ENCODE measurements at places on chromosomes 2 and 18.
A peak's percentile ranks its signal among the peaks of the same experiment; 100 is the strongest.

DNA sequence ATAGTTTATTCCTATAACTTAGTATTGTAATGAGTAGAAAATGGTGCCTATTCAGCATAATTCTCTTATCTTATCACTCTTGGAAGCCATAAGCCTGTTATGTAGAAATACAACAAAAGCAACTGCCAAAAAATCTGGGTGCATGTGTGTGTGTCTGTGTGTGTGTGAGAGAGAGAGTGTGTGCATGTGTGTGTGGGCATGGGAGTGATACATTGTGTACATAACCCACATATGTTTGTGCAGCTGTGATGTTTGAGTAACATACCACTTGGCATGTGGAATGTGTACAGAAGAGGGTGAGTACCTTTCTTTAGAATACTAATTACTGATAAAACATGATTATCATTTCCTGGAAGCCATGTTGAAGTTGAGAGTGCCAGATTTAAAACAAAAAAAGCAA lies 642.3 kb upstream of the SYT4 start:
- DNase-seq: no peak

DNA sequence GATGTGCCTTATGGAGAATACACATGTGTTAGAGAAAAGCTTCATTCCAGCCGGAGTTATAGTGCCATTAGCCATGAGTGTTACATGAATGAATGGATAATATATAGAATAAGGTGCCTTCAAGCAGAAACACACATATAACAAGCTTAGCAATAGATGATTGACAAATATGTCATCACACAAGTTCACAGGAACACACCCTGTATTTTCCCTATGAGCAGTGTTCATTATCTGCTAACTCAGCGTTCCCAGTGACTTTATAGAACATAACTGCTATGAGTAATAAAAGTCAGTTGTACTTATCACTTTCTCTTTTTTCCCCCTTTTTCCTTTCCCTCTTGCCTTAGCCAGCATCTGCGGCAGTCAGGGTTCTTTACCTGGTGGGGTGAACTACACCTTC lies 65.1 kb downstream of the TIMM21 start:
- DNase-seq: no peak

DNA sequence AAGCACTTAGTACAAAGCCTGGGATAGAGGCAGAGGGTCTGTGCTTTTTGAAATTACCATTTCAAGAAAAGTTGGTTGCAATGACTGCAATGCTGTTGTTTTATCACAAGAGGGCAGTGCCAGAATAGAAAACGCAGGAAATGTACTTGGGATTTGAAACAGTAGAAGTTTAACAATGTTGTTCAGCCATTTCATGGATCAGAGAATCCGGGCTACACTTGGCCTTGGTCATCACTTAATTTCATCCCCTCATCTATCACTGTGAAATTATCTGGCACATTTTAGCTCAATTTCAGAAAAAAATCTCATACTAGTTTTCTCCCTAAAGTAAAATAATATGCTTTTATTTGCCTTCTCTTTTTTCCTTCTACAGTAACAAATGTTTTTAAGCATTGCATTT lies 70.8 kb downstream of the RAPGEF4 start:
- peak; percentile 72 for DNase-seq

DNA sequence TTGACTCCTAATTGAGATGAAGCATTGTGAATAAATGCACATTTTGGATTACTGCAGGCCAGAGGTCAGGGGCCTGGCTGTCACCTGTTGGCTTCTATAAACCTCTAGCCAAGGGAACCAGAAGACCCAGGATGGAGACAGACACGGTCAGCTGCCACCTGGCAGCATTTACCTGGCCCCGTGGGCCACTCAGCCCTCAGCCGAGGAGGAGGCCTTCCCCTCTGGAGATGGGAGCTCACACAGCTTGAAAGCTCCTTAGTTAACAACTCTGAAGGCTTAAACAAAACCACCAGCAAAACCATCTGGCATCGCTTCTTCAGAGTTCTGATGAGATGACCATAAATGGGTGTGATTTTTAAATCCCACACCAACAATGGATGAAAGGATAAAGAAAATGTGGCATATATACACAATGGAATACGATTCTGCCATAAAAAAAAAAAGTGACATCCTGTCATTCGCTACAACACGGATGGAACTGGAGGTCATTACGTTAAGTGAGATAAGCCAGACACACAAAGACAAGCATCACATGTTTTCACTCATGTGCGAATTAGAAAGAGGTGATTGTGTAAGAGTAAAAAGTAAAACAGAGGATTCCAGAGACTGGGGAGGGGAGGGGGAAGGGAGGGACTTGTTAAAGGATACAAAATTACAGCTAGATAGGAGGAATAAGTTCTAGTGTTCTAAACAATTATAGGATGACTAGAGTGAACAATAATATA lies 218.4 kb downstream of the TMEM163 start:
- no peak for DNase-seq

GRCh38 chr2:24304098-24304497 lies 56.2 kb downstream of the ITSN2 start:
- peak; percentile 98 for DNase-seq

DNA sequence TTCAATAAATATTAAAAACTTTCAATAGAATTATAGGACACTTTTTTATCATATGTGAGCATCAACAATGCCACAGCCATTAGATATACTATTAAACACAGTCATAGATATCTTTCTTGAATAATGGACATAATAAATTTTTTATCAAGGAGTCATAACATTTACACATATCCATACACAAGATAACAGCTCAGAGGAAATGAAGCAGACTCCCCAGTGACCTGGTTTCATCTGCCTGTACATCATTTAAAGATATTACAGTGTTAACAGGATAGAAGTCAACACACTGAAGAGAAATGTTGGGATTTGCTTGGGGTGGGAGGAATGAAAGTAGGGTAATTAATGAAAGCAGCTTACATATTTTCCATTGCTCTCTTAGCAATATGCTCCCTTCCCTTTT lies 5.1 kb downstream of the SCG2 start:
- DNase-seq: peak; percentile 68

- no peak for DNase-seq
Observed at GRCh38 chr18:11663439-11664029, 25.5 kb upstream of the GNAL start.

DNA sequence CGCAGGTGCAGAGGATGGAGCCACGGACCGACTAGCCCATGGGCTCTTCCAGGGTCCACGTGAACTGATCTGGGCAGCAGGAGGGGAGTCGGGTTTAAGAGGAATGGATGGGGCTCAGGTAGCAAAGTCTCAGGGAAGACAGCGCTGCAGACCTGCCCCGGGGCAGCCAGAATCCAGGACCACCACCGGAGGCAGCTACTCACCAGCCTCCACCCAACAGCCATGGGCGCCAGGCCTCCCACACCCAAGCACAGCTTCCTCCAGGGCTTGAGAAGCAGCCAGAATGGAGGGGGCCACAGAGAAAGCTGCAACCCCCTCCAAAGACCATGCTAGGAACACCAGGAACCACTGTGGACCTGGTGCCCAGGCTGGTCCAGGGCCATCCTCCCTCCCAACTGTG lies 164.3 kb downstream of the TWIST2 start:
- DNase-seq: no peak

- no peak for DNase-seq
Observed at GRCh38 chr2:30250421-30250820, 19.1 kb downstream of the LBH start.

DNA sequence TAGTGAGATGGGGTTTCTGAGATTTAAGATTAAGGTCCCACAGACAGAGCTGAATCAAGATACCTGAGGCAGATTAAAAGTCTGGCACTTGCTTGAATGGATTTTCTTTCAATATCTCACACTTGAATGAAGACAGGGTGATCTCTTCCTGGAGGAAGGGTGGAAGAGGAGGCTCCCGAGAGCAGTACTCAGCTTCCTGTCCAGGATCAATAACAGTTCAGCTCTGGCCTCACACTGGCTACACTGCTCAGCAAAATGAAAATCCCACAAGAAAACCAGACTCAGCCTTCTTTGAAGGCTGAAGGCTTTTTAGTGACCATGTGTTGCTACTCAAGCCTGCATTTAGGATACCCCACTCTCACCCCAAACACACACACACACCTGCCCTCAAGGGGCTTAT lies 11.1 kb downstream of the ARHGEF33 start:
- DNase-seq: no peak

DNA sequence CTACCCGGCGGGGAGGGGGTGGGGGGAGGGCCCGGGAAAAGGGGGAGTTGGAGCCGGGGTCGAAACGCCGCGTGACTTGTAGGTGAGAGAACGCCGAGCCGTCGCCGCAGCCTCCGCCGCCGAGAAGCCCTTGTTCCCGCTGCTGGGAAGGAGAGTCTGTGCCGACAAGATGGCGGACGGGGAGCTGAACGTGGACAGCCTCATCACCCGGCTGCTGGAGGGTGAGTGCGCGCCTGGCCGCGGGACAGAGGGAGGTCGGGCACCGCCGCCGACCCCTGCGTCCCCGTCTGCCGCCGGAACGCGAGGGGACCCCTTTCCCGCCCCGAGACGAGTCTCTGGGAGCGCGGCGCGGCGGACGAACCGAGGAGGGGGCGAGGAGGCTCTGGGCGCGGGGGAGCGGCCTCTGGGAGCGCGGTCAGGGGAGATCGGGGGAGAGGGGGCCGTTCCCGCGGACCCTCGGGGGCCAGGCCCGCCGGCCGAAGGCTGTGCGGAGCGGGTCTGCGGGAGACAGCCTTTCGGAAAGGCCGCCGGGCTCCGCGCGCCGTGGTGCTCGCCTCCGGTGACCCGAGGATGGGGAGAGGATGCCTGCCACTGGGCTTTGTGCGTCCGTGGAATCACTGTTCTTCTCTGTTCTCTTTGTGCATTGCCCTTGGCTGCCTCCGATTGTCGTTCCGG lies 463 bp downstream of the PPP1CB start:
- no peak for DNase-seq

DNA sequence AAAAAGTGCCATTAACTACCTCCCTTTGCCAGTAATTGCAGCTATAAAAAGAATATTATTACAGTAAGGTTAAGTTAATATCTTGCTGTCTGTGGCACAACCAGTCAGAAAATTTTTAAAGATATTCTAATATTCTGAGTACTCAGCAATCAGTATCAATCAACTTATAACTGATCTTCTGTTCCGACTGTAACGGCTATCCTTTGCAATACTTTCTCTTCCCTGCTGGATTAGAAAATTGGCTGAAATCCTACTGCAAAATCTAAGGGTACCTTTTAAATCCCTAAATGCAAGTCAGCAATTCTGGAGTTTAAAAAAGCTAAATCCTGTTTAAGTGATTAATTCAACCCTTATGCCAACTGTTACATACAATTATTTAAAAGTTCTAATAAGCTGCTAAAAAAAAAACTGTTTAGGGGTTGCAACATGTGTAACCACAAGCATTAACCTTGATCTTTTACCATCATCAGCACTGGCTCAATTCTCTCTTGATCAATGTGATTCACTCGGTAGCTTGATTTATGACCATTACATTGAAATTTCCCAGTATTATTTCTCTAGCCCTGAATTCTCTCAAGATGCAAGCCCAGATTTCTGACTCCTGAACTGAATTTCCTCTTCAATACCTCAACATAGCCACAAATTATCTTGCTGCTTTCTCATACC lies 20.5 kb downstream of the GAREM1 start:
- peak; percentile 89 for DNase-seq

DNA sequence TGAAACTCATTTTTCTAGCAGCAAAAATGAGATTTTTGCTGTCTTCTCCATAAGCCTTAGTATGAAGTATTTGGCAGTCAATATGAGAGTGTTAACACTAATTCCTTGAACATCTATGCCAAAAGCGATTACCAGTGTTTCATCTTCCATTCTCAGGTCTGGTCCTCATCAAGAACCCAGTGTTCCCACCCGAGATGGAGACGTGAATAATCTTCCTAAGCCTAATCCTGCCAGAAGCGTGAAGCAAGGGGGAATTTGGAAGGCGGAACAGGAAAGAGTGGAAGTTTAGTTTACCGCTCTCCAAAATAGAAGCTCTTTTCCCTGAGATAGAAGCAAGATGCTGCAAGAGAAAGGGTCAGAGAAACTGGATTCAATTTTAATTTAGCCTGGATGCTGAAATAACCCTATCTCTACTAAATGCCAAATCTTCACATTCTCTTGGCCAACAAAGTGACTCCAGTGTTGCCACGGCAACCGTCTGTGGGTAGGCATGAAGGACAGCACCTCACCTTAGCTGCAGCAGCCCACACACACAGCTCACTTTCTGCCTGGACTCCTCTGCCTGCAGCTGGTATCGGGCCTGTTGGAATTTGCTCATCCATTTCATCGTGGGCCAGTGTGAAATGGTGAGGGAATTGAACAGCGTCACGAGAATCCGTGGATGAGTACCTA lies 711.1 kb downstream of the CBLN2 start:
- no peak for DNase-seq

- no peak for DNase-seq
Observed at GRCh38 chr2:209734805-209735204, 36.8 kb upstream of the UNC80 start.

GRCh38 chr2:219218217-219218731 lies 484 bp downstream of the ABCB6 start:
- DNase-seq: peak; percentile 64

DNA sequence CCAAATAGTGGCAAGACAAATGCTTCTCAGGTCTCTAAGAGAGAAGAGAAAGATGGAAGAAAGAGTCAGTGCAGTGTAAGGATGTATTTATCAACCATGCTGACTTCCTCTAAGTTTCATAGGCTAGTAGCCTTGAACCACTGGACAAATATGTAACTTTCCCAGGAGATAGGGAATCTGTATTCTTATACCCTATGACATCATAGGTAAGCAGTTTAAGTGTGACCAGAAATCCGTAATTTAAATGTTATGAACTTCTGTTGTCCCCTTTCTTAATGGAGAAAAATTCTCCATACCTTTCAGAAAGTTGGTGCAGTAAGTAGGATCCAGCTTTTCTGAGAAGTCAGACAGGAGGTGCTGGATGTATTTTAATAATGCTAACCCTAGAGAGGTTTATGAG lies 256.2 kb downstream of the LNPK start:
- no peak for DNase-seq

- no peak for DNase-seq
Observed at GRCh38 chr2:97645112-97645694, 659 bp upstream of the COX5B start.

- DNase-seq: no peak
Observed at GRCh38 chr2:217903142-217903858, 99.5 kb downstream of the TNS1 start.

DNA sequence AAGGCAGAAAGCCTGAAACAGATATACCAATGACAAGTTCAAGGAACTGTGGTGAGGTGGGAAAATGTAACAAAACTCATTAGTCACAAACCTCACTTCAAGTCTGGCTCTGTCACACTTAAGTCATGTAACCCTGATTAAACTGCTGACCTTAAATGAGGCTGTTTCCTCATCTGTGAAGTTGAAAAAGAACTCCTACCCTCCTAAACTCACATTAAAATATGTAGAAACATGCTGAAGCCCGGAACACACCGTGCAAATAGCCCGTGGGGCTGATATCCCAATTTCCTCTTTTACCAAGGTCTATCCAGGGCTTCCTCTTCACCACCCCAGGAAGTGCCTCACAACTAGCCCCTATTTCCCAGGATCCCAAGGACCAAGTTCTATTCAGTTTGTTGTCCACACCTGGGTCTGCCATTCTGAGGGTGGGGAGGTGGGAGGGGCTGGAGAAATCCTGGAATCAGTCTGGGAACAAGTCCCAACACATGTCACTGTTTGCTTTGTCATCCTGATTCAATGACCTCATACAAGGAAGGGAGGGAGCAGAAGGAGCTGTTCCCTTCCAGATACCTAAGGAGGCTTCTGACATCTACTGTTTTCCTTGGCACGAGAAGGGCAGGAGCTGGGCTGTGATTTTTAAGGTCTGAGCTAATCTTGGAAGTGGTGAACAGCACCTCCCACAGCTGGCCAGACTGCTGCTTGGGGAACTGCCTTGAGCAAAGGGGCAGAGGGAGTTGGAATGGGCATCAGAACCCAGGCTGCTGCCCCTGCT lies 42.3 kb downstream of the SLC4A1AP start:
- DNase-seq: peak; percentile 98

Measured in fibroblast of mammary gland (primary cell).